SHP77 (cell line): ENCODE measurements at places on chromosomes 16 and 17.

DNA sequence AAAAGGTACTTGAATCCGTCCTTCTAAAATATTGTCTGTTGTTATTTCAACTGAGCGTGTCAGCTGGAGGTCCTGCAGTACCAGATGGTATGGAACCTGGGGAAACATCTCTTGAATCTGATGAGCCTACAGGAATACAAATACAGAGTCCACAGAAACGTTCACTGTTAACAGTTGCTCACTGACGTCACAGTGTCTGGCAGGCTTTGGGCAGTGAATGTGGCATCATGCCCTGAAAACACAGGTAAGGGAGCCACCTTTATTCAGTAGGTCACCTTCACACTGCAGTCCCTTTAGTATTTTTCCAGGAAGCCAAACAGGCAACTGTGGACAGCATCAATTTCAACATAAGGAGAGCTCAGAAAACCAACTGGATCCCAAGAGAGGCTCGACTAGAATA lies 56.1 kb downstream of the AMFR start:
- no peak for DNase-seq

DNA sequence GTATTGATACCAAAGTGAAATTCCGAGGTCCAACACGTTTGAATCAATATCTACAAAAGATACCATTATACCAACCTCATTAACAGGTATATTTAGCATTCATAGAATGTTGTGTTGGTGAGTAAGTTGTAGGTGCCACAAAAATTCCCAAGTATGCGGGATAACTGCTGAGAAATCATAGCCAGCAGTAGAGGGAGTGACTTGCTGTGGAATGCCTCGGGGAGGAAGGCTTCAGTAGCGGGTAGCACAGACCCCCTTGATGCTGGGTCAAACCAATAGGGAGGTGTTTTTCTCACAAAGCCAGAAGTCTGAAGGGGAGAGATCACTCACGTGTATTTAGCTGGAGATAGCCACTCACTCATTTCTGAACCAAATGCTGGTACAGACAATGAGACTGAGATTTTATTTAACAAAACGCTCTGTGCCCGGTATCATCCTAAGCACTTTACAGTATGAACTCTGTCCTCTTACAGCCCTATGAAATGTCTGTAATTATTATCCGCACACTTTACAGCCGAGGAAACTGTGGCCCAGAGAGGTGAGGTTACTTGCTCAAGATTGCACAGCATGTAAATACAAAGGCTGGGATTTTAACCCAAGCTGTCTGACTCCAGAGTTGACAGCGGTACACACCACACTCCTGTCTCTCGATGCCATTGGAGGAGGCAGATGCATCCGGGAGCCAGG lies 23.1 kb downstream of the HSBP1 start:
- no peak for DNase-seq

DNA sequence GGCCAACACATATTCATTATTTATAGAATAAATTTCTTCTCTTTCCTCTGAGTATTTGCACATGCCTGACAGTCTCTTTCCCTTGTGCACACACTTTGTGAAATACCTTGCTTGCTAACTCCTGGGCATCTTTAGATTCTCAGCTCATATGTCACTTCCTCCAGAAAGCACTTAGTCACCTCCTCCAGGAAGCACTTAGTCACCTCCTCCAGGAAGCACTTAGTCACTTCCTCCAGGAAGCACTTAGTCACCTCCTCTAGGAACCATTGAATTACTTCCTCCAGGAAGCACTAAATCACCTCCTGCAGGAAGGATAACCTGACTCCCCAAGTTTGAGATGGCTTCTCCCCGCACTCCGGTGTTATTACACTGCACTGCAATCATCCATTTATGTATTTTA lies 462.5 kb upstream of the EEF2KMT start:
- DNase-seq = no peak

DNA sequence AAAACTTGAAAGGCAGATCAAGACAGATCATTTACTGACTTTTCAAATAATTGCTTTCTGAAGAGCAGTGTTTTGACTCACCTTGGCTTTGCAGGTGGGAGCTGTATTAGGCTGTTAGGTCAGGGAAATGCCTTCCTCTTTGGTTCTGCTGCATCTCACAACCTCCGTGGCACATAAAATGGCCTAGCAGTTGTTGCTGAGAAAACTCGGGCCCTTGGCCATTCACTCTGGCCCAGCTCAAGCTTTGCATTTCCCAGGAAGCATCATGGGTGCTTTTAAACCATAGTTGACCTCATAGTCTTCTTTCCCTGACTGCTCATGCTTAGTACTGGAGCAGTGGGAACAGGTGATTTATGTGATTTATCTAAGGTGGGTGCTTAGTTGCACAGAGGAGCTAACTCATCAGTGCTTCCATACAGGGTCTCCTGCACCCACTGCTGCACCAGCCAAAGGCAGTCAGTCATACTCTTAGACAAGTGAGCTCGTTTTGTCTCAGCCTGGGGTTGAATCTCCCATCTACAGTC lies 83.6 kb downstream of the KSR1 start:
- no peak for DNase-seq

GRCh38 chr17:260031-260791 lies 78.8 kb upstream of the DOC2B start:
- no peak for DNase-seq

DNA sequence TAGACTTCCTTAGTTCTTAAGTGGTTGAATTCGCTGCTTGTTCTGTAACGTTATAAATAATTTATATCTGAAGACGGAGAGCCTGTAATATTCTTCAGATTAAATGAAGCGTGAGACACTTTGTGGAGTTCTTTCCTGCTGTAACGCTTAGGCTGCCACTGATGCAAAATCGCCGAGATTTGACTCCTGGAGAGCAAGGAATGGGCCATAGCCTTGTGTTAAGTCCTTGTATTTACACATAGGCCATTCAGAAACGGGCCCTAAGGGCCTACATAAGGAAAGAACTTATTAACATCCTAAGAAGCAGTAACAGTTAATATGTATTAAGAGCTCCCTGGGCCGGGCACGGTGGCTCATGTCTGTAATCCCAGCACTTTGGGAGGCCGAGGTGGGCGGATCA lies 936 bp downstream of the EMC6 start:
- DNase-seq = no peak

DNA sequence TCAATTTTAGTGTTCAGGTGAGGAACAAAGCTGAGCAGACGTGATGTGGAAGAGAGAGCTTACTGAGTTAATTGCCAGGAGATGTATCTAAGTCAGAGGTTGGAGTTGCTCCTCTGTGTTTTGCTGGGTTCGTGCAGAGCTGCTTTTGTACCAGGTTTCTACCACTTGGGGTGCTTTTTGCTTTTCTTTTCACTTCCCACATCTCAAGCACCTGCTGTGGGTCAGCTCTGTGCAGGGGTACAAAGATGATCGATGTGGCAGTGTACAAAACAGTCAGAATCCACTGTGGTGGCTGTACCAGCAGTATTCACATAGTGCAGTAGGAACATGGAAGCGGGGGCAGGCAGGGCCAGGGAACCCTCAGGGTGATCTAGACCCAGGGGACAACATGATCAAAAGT lies 14.8 kb downstream of the UNK start:
- no peak for DNase-seq

DNA sequence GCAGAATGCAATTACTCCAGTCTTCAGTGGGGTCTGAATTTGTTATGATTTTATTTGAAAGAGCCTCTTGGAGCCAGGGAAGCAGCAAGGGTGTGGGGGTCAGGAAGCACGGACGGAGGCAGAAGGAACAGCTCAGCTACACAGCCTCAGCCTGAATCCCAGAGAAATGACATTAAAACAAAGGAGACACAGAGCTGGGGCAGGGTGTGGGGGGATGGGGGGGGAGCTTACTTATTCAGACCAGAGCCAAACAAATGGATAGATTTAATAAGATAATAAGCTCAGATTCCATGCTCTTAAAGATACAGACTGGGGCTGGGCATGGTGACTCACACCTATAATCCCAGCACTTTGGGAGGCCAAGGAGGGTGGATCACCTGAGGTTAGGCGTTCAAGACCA lies 195.3 kb downstream of the ZNF423 start:
- DNase-seq = no peak

DNA sequence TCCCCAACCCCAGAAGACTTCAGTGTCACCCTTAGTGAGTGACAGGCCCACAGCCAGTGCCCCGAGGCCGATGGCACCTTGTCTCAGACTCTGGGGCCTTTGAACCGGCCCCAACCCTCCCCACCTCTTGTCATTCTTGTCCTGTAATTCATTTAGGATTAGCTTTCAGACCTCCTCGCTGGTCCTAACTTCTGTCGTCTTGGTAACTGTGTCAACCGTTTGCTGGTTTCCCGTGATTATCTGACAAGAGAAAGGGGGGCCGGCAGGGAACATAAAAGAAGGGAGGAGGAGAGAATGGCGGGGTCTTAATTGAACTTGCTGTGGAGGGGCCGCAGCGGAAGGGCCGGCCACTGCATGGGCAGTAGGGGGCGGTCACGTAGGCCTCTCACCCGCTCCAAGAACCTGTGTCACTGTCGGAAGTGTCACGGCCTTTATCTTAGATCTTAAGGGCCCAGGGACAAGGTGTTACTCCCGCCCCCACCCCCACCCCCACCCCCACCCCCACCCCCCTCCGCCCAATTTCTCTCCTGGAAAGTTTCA lies 46.5 kb upstream of the GSE1 start:
- no peak for DNase-seq

DNA sequence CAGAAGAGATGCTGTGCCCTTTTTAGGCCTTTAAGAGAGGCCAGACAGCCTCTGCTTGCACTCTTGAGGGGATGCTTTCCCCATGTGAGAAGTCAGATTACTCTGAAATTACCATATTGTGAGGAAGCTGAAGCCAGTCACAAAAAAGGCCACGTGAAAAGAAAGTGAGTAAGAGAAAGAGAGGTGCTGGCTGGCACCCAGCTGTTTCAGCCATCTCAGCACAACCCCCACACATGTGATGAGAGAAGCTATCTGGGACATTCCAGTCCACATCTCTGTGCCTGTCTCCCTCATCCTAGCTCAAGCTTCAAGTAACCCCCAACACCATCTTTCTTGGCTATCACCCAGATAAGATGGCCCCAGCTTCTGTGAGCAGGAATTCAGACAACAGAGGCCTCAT lies 131.4 kb downstream of the HS3ST2 start:
- DNase-seq = no peak

GRCh38 chr16:1495211-1495888 lies 2.2 kb downstream of the TELO2 start:
- no peak for DNase-seq

DNA sequence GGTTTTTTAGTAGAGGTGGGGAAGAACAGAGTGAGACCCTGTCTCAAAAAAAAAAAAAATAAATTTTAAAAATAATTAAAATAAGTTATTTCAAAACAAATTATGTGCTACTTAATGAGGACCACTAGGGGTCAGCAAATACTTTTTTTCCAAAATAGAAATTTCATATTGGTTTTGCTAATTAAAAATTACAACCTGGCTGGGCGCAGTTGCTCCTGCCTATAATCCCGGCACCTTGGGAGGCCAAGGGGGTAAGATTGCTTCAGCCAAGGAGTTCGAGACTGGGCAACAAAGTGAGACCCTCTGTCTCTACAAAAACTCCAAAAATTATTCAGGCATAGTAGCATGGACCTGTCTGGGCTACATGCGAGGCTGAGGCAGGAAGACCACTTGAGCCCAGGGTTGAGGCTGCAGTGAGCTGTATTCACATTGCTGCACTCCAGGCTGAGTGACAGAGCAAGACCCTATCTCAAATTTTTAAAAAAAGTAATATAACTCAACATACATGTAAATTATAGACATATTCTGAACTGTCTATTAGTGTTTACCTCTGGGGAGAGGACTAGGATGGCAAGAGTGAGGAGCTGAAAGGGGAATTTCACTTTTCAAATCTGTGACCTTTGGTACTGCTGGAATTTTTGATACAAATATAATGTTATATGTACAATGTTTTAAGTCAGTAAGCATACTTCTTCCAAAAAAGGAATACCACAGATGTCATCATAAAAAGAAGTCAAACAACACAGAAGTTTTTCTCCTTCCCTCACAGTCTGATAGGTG lies 8.1 kb downstream of the MEIOB start:
- DNase-seq = peak; percentile 41
